ENCODE measurements at places on chromosomes 12 and 14.

- no peak for DNase-seq
Measured at GRCh38 chr14:22737052-22737451, 29.4 kb upstream of the OXA1L start.

DNA sequence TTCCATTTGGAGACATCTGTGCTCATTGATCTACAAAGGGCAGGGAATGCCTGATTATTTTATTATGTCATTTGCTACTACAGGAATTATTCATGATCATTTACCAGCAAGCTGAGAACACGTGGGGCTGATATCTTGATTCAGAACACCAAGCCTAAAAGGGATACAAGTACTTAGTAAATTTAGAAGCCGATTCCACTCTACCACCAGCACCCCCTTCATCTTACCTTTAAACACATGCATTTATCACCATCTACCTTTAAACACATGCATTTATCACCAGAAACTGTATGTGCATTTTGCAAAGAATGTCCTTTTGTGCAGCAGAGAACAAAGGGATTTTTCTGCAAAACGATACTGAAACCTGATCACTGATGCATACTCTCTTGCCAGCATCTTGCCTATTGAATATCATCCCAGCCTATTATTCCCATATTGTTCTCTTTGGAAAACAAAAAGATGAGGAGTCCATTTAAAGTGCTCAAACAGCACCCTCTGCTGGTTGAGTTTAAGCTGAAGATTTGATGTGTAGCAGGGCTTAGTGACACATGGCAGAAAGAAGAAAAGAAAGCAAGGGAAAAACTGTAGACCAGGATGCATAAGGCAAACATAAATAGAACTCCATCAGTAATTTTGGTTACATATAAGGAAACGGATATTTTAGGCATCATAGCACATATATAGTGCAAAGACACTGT is 132.6 kb upstream of the PLEKHG7 start:
- DNase-seq = peak; percentile 73

DNA sequence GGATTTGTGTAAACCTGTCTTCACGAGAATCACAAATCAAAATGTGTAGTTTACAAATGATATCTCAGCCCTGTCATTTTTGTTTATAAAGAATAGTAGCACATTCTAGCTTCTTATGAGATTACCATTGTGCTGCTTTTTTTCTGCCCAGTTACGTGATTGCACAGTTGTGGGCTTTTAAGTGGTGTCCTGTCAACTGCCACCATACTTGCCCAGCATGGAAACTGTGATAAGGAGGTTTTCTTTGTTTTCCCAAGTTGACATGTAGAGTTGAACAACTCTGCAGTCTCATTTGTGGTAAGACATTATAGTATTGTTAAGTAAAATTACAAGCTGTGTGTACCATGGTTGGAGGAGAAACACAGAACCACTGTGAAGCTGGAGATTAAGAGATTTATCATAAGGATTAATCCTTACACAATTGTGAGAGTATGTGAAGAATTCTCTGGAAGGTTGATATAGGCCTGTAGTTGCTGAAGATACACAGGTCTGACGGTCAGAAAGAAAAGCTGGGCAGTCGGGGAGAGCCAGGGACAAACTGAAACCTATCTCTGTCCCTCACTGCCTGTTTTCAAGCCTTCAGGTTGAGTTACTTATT is 12.2 kb downstream of the CHURC1 start:
- no peak for DNase-seq

DNA sequence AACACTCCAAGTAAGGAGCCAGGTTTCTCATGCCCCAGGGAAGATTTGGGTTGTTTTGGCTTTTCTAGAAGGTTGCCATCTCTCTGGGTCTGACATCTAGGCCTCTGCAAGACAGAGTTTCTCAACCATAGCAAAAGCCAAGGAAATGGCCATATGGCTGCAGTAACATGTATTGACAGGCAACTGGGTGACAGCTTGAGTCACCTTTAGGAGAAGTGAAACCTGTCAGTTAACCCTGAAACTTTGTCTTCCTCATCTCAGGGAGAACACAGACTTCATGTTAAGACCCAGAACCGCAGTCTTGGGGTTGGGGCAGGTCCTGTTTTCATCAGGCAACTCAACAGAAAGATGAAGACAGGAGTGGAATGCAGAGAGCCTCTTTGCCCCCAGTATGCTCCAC is 46.0 kb upstream of the PLBD1 start:
- DNase-seq = no peak

GRCh38 chr12:42235426-42235825 is 2.6 kb downstream of the YAF2 start:
- DNase-seq = no peak

GRCh38 chr12:45278447-45278846 is 62.6 kb downstream of the ANO6 start:
- no peak for DNase-seq

DNA sequence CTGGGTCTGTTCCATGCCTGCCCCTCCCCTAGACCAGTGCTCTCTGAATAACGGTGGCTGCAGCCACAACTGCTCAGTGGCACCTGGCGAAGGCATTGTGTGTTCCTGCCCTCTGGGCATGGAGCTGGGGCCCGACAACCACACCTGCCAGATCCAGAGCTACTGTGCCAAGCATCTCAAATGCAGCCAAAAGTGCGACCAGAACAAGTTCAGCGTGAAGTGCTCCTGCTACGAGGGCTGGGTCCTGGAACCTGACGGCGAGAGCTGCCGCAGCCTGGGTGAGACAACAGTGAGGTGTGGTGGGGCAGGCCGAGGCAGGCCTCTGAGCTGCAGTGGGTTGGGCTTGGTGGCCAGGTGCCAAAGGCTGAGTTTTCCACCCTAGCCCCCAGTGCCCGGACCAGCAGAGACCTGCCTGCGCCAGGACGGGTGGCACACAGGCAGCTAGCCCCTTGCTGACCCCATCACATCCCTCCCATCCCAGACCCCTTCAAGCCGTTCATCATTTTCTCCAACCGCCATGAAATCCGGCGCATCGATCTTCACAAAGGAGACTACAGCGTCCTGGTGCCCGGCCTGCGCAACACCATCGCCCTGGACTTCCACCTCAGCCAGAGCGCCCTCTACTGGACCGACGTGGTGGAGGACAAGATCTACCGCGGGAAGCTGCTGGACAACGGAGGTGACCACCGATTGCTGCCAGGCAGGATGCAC is 28.2 kb upstream of the LRP1-AS start:
- peak; percentile 78 for DNase-seq

- DNase-seq = peak; percentile 59
Measured at GRCh38 chr12:121443911-121444841, 44.3 kb downstream of the RNF34 start.

DNA sequence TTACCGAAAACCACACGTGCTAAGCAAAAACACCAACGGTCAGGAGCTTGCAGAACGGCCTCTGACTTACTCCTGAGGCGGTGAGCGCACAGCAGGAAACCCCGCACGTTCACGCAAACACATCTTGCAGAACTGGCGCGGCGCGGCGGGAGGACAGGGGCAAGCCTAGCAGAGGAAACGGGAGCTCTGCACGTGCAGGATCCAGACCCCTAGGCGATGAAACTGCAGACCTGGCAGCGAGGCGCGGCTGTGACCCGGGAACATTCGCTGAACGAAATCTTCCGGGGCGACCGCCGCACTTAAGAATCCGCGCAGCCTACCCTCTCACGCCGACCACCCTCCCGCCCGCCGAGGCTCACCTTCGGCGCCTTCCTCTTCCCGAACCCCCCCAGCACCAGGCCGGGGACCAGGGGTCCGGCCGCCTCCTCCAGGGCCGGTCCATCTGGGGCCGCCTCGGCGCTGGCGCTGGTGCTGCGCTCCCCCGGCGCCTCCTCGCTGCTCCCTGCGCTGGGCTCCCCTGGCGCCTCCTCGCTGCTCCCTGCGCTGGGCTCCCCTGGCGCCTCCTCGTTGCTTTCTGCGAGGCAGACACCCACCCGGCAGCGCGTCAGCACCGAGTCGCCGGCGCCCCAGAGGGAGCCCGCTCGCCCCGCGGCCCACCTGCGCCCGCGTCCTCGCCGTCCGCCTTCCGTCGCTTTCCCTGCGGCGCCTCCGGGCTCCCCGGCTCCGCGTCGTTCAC is 615 bp downstream of the DDX51 start:
- peak; percentile 19 for DNase-seq

GRCh38 chr12:9043766-9044165 is 54.4 kb downstream of the KLRG1 start:
- DNase-seq = no peak

- no peak for DNase-seq
Measured at GRCh38 chr12:98456041-98456440, 59.3 kb upstream of the TMPO start.

- DNase-seq = peak; percentile 82
Measured at GRCh38 chr14:77133720-77134338, 7.8 kb downstream of the ZDHHC22 start.

- DNase-seq = no peak
Measured at GRCh38 chr14:51451561-51451960, 200.1 kb upstream of the FRMD6 start.

- DNase-seq = no peak
Measured at GRCh38 chr12:15801770-15802744, 12.9 kb upstream of the EPS8 start.

GRCh38 chr14:99573000-99573330 is 31.0 kb downstream of the CCDC85C start:
- no peak for DNase-seq

- DNase-seq = peak; percentile 66
Measured at GRCh38 chr12:52423661-52424500, 10.3 kb downstream of the KRT75 start.

DNA sequence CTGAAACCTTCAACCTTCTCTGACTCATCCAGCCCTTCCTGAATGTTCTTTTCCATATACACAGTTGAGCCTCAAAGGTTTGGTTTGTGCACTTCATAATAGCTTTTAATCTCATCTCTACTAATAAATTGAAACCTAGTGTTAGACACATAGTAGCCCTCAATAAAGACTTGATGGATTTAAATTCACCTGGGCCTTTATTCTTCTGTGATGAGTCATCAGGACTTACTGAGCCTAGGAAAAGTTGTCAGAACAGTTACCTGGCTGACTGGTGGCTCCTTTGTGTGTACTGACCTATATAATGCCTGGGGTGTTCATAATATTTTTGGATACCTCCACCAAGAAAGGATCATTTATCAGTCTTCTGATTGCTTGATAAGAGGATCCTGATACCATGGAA is 86.4 kb upstream of the NTF3 start:
- DNase-seq = no peak

GRCh38 chr14:90184094-90184493 is 72.3 kb upstream of the PSMC1 start:
- DNase-seq = no peak

DNA sequence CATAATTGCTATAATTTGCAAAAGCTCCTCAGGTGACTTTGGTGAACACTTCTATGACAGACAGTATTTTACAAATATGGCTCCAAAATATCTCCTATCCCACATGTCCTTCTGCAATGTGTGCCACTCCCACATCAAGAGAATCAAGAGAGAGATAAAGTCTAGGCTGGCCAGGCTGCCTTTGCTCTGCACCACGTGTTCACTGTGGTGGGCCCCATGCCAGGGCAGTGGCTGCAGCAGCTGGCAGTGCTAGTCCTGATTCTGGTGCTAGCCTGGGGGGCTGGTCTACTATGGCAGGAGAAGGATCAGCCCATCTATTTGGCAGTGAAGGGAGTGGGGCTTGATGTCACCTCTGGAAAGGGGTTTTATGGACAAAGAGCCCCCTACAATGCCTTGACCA is 86.3 kb downstream of the DRAM1 start:
- DNase-seq = no peak

DNA sequence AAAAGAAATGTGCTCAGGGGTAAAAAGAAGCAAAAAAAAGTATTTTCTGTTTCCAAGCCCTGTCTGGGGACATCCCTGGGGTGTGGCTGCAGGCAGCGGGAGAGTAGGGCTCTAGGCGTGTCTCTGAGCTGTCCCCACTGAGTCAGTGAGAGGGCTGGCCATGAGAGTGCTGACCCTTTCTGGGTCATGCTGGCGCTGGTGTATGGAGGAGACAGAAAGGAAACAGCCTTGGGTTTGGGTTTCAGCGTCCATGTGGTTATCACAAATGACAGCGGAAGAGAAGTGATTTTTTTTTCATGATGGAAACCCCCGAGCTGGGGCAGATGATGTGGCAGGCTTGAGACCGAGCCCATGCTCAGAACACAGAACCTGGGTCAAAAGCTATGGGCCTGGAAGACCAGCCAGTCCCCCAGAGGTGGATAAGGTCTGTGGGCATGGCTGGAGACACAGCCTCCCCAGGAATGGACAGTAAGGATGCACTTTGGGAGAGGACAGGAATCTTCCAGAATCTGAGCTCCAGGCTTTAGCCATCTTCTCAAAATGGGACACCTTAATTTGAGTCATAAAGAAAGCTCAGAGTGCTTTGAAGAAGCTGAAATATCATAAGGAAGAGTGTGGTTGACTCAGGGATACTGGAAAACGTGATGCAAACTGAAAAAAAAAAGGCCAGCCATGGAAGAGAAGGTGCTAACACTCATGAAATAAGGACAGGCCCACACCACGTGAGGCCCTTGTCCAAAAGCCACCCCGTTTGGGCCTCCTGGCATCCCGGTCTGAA is 36.2 kb downstream of the SYNE3 start:
- DNase-seq = no peak

GRCh38 chr14:100815478-100816285 is 10.2 kb upstream of the MEG3 start:
- peak; percentile 58 for DNase-seq

DNA sequence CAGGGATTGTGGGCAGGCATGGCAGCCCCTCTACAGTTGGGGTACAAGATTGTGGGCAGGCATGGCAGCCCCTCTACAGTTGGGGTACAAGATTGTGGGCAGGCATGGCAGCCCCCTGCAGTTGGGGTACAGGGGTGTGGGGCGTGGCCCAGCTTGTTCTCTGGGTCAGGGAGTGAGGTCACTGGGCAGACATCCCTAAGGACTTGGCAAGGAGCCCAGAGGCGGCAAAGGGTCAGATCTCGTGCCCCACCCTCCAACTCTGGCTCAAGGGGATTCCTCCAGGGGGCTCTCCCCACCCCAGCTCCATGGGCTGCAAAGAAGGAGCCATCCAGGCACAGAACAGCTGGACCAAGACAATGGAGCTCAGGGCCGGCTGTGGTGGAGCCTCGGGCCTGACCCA is 25.8 kb upstream of the NUDT14 start:
- no peak for DNase-seq

- DNase-seq = no peak
Measured at GRCh38 chr14:103111232-103111868, 11.9 kb upstream of the TNFAIP2 start.

DNA sequence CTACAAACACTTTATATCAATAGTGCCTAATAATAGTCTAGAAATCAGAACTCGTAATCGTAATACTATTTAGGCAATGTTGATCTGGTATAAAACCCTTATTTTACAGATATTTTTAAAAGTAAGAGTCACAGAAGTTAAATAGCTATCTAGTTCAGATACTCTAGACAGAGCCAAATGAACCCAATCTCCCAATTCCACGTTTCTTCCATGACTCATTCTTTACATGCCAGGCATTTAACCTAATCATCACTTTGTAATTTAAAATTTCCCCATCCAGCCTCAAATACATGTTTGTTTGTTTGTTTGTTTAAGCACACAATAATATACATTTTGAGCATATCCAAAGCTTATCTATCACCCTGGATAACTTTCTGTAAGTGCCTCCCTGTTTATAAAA is 36.4 kb upstream of the GARIN6 start:
- no peak for DNase-seq

- DNase-seq = no peak
Measured at GRCh38 chr14:58501214-58501816, 73.8 kb downstream of the KIAA0586 start.

- DNase-seq = peak; percentile 40
Measured at GRCh38 chr12:110743571-110744093, 941 bp upstream of the PPP1CC start.

All from right hindlimb (tissue), 1 donor.